D721Med (cell line): ENCODE measurements at places on chromosomes 3 and 15.

DNA sequence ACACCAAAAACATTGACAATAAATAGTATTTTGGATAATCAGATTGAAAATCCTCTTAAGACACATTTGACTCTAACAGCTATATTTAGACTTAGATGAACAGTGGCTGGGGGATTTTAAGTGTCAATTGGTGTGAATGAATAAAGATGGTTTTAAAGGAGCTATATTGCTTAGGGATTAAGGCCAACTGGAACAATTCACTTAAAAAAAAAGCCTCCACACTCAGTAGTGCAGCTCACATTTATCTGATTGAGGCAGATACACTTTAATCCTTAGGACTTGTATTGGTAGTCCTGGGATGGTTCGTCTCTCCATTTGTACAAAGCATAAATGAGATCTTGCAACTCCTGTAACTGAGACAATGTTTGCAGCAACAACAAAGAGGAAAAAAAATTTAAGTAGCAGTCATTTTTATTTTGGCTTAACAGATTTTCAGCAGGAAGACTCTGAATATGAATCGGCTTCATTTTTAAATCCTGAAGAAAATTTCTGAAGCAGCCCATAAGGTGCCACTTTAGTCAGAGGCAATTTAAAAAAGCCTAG, 112.0 kb downstream of the UACA start:
- no peak for DNase-seq

DNA sequence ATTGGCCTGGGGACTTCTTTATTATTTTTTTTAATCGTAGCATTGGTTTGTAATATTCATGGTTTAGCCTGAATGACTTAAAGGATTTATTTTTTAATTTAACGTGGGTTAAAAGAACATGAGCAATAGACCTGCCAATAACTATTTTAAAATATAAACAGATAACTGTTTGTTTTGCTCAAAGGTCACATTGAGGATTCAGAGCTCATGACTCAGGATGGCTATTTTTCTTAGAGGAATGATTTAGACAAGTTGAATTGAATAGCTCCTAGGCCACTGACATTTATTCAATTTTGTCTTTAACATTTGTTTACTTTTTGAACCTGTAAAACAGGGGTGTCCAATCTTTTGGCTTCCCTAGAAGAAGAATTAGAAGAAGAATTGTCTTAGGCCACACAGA, 68.5 kb downstream of the ITPR1 start:
- DNase-seq, result no peak

DNA sequence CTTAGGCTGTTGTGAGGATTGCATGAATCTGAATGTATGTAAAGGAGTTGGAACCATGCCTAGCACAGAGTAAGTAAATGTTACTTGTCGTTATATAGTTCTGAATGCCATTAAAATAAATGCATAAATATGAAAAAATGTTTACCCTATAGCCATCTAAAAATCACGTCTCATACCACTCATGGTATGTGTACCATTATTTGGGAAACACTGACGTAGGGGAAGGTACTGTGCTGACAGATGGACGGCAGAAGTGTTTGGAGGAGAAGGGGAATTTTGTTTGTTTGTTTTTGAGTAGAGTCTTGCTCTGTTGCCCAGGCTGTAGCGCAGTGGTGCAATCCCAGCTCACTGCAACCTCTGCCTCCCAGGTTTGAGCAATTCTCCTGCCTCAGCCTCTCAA, 30.5 kb upstream of the PDZRN3 start:
- no peak for DNase-seq

- no peak for DNase-seq
Measured at GRCh38 chr3:118782755-118783202, 251.9 kb downstream of the IGSF11 start.

- DNase-seq, result no peak
Measured at GRCh38 chr3:19937459-19938294, 3.7 kb upstream of the EFHB start.

DNA sequence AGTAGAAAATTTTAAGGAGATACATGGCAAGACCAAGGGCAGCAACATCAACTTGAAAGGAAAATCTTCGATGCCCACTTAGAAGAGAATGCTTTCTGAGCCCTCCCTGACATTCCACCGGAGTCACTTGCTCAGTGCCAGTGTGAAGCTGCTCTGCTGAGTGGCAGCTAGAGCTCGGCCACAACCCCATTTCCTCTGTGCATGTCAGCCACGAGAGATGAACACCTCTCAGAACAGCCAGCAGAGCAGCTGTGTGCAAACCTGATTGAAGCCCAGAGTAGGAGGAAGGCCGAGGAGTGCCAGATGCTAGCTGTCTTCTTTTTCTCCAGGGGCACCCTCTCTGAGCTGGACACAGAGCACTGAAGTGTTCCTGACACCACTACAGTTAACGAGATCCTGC, 12.2 kb downstream of the TARS3 start:
- DNase-seq, result no peak

- no peak for DNase-seq
Measured at GRCh38 chr3:130783629-130784028, 37.0 kb upstream of the PIK3R4 start.

DNA sequence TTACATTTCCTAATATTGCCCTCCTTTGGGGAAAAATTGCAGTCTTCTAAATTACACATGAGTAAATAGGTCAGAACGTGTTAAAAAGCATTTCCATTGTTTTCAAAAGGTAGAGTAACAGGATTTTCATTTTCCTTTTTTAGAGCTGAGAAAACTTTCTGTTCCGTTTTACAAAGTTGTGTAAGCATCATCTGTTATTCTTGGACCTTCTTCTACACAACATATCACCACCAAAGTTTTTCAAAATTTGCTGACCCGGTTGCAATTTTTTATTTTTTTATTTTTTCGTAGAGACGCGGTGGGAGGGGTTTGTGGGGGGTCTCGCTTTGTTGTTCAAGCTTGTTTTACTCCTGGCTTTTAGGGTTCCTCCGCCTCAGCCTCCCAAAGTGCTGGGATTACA, 1.1 kb downstream of the CCDC39 start:
- no peak for DNase-seq
